Left ventricle myocardium inferior (tissue), 1 donor: ENCODE measurements at places on chromosomes 1 and 21. TPM values are rescaled to one million over a fixed set of nuclear protein-coding genes. Genes with fewer than 3 reads are reported as not detected.

KIF26B gene
- total RNA-seq: 3.5 TPM

C1orf185 gene
- not detected for total RNA-seq

BARHL2 gene
- not detected for total RNA-seq

SEMA4A gene
- 1.0 TPM for total RNA-seq

RAB3GAP2 gene
- 20.3 TPM for total RNA-seq

NPHS2 gene
- total RNA-seq: not detected

IGFN1 gene
- not detected for total RNA-seq

RNPC3 gene
- 21.3 TPM for total RNA-seq

GRCh38 chr1:87249803-87250202, 78.9 kb upstream of the LMO4 start:
- DNase-seq: no peak

DNA sequence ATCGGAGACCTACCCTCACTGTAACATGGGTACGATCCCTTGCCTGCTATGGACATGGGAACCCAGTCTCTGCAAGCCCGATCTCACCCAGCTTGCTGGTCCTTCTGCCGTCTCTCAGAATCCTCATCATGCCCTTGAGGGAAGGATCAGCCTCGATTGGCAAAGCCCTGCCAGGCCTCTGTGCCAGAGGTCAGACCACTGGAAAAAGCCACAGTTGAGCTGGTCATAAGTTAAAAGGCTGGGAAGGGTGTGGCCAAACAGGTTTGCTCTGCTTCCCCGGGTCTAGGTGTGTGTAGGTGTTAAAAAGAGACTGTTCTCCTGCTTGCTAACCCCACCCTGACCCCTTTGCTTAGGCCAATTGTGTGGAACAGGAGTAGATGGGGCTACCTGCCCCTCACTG, 19.5 kb upstream of the PADI3 start:
- no peak for DNase-seq

DNA sequence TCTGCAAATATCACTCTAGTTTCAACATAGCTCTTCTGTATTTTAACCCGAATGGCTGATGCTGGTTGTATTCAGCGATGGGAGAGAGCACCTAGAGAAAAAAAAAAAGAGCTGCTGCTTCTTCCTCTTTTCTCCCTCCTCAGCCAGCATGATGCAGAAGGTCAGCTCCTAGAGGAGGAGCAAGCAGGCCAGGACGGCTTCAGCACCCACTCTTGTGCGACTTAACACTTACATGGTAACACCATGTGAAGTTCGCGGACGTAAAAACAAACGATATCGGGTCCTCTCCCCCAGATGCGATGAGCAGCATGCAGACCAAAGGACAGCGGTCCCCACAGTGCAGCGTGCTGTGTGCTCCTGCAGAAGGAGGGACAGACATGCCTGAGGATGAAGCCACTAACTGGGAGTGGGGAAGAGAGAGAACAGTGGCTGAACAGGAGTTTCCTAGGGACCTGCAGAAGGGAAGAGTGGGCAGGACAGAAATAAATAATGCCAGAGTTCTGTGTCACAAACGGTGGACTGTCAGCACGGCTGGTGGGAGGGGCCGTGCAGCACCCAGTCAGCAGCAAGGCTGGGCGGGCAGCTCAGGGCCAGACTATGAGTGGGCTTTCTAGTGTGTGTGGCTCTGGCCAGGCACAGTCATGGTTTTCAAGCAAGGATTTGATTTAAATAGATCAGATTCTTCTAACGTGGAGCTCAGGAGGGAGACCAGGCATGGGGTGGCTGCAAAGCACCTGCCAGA, 11.4 kb upstream of the B3GALT5 start:
- no peak for DNase-seq

DNA sequence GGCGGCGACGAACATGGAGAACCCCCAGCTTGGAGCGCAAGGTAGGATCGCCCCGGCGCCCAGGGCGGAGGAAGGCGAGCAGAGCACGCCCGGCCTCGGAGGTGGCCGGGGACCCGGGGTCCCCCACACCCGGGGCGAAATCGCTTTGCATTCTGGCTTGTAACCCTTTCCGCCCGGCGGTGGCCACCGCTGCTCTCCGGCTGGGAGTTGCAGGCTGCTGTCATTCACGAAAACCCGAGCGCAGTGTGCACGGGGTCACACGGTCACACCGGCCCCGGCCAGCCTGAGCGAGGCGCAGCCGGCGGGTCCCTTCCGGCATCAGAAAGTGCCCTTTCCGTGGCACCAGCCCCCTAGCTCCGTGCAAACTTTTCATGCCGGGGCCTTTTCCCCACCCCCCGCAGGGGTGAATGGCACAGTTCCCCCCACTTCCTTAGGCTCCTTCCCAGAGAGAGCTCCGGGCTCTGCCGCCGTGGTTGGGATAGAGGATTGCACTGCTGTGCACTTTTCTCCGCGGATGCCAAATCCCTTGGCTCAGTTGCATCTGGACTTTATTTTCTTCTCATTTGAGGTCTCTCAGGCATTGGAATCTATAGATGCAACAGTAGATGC, 802 bp downstream of the KAZN start:
- DNase-seq: no peak

- no peak for DNase-seq
These were observed 126.3 kb upstream of the ATP1B1 start for GRCh38 chr1:168980180-168980579.

DNA sequence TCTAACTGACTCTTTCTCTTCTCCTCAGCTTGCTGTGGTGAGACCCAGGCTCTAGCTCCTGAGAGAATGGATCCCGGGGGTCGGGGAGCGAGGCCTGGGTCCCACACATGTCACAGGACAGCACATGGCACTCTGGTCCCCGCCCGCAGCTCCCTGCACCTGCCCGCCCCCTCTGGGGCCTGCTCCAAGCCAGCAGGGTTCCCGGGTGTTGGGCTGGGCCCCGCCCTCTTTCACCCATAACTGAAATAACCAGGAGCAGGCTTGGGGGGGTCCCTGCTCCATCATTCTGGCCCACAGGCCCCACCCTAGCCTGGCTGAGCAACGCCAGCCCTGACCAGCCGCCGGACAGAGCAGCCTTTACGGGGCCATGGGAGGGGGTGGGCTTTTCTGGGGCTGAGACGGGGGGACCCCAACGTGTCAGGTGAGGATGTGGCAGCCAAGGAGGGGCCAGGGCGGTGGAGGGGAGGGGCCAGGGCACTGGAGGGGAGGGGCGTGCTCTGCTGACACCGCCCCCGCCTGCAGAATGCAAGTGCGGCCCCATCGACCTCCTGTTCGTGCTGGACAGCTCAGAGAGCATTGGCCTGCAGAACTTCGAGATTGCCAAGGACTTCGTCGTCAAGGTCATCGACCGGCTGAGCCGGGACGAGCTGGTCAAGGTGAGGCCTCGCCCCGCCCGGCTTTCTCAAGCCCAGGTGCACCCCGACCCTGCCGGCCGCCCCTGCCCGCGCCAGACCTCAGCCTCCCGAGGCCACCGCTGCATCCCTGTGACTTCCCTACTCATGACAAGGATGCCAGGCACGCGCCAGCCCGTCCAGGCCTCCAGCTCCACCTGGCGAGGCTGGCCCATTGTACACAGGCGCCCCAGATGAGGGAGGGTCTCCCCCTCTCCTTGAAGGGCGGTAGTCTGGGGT, 19.4 kb downstream of the COL6A1 start:
- peak; percentile 16 for DNase-seq

DNA sequence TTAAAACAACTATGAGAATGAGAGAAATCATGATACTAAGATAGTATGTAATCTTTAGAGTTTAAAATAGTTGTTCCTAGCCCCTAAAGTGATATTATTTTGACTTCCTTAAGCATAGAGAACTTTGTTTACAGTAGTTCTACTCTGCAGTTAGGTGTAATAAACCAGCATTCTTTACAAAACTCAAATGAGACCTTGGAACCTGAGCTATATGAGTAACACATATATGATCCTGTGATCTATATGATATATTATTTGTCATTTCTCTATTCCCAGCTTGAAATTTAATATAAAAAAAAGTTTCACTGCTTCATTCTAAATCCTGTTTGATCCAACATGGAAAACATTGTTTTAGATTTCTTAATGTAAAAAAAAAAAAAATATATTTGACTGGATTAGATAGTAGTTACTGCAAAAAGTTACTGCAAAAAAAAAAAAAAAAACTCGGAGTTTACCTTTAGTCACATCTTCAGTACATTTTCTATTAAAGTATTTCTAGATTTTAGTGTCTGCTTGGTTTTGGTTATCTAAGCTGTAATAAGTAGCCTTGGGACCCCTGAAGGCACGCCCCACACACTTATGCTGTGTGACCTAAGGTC, 463.8 kb downstream of the USP25 start:
- DNase-seq: no peak

GRCh38 chr1:200252531-200252930, 157.3 kb downstream of the ZNF281 start:
- DNase-seq: no peak

- no peak for DNase-seq
These were observed 75.2 kb upstream of the GADD45A start for GRCh38 chr1:67609577-67610341.

GRCh38 chr1:20698195-20698910, 19.5 kb downstream of the KIF17 start:
- DNase-seq: no peak

DNA sequence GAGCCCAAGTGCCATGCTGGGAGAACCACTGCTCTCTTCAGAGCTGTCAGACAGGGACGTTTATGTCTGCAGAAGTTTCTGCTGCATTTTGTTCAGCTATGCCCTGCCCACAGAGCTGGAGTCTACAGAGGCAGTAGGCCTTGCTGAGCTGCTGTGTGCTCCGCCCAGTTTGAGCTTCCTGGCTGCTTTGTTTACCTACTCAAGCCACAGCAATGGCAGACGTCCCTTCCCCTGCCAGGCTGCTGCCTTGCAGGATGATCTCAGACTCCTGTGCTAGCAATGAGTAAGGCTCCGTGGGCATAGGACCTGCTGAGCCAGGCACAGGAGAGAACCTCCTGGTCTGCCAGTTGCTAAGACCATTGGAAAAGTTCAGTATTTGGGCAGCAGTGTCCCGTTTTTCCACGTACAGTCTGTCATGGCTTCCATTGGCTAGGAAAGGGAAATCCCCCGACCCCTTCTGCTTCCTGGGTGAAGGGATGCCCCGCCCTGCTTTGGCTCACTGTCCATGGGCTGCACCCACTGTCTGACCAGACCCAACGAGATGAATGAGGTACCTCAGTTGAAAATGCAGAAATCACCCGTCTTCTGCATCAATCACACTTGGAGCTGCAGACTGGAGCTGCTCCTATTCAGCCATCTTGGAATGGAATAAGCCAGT, 31.9 kb downstream of the CYP4B1 start:
- DNase-seq: no peak

DNA sequence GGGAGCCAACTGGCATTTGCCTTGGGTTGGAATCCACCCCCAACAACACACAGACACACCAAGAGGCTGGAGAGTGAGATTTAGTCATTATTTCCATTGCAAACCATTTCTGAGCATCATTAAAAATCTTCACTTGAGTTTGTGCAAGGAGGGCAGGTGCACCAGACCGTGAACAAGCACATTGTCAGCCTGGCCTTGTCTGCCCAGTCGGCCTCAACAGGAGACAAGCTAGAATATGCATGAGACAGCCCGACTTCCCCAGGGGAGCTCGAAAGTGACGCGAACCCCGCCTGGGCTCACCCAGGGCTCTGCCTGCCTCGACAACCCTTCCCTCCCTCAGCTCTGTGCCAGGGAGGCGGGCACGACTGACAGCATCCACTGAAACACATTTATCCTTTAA, 15.4 kb upstream of the GUCA2B start:
- no peak for DNase-seq

DNA sequence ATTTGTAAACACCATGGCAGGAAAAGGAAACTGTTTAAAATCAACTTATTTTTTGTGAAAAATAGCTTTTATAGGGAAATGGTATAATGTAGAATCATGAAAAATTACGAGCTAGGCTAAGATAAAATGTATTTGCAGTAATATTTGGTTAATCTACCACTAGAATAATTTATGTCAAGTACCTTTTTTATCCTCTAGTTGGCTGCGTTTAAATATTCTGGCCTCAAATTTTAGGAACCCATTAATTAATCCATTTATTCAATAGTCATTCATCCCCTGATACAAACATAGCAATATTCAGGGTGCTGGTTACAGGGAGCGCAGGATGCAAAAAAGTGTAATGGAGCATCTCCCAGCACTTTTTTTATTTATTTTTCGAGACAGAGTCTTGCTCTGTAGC, 8.6 kb upstream of the IER5 start:
- DNase-seq: no peak

DNA sequence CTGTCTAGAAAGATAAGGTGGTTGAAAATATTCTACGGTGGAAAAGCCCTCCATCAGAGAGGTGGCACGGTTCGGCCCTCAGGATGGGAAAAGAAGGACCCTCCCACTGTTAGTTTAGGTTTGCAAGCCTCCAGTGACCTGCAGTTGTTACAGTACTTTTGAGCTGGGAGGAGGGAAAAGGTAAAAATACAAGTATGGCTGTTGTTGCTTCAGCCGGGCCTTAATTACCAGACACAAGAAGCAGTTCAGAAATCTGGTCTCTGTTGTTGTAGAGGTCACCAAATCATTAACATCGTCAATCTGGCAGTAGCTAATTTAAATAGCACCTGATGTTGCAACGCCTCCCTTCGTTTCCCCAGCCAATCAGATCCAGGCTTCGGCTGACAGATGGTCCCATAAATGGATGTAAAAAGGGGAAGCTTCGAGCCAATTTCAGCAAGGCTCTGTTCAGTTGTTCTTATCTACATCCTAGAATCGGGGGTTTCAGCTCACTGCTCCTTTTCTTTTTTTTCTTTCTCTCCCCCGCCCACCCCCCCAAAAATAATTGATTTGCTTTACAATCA, at the start of gene ELAVL4:
Gene ELAVL4, plus strand, starts transcription at position 424 of the 563 bp plus-strand sequence. CDS start 270 bp downstream, outside the sequence.
- DNase-seq: no peak

- DNase-seq: no peak
These were observed 107.3 kb downstream of the TOMM20 start for GRCh38 chr1:235021321-235021720.

DNA sequence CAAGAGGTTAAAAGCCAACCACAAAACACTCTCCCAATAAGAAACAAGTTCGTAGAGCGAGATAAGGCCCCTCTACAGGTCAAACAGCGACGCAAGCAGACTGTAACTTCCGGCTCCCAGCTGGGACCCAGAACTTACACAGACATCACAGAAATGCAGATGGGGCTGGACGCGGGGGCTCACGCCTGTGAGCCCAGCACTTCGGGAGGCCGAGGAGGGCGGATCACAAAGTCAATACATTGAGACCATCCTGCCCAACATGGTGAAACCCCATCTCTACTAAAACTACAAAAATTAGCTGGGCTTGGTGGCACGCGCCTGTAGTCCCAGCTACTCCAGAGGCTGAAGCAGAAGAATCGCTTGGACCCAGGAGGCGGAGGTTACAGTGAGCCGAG, 11.1 kb downstream of the CCNL2 start:
- no peak for DNase-seq

GRCh38 chr1:168085401-168085872, 51.3 kb downstream of the GPR161 start:
- DNase-seq: peak; percentile 78

GRCh38 chr1:232501854-232502253, 128.1 kb downstream of the SIPA1L2 start:
- no peak for DNase-seq

GRCh38 chr1:22795366-22795714, 84.7 kb downstream of the EPHB2 start:
- DNase-seq: no peak
